ENCODE measurements at places on chromosomes 2 and 18.
A peak's percentile ranks its signal among the peaks of the same experiment; 100 is the strongest.

GRCh38 chr18:55161916-55162315 lies 202.7 kb upstream of the CCDC68 start:
- DNase-seq = no peak

- no peak for DNase-seq
Measured at GRCh38 chr2:120878970-120879369, 143.3 kb downstream of the GLI2 start.

DNA sequence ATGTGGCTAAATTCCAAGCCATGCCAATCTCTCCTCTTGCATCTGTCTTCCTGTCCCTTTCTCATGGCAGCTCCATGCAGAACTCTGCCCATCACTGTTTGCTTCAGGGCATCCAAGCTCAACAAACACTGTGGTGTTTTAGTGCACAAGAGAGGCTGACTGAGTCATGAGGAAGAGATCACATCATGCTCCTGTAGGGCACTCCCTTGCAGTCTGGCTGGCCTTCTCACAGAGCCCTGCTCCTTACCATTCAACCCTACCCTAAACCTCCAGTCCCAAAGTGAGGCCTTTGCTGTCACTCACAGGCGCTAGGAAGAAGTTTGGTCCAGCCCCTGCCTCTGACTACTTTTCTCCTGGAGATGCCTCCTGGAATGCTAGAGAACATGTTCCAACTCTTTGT lies 194.0 kb downstream of the LRATD1 start:
- no peak for DNase-seq

DNA sequence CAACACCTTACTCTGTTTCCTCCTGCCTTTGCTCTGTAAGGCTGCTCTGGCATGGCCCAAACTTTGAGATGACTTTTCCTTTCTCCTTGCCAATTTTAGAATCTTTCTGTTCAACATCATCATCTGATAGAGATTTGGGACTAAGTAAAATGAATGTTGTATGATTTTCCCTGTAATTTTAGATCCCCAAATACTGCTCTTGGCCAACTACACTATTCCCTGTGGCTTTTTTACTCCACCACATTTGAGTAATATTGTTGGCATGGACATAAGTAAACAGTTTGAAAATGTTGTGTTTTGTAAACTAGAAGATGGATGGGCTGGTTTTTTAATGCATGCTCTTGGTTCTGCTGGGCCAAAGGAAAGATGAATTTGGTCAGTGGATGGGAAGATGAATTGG lies 12.1 kb downstream of the LTBP1 start:
- no peak for DNase-seq

- DNase-seq = peak; percentile 38
Measured at GRCh38 chr2:164599954-164600589, 21.2 kb downstream of the GRB14 start.

DNA sequence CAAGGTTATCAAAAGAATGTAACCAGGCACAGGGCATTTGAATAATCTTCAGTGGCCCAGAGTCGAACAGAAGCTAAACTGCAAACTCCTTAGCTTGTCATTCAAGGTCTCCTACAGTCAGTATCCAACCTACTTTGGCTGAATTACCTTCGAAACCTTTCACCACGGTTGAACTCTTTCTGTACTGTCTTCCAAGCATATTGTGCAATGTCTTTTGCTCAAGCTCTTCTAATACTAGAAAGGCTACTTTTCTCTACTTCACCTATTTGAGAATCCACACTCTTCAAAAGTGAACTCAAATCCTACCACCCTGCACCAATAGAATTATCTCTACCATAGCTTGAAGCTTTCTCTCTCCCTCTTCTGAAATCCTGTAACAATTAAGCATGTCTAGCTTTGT lies 142.9 kb downstream of the NR4A2 start:
- no peak for DNase-seq

GRCh38 chr2:37623971-37624900 lies 47.2 kb downstream of the CDC42EP3 start:
- no peak for DNase-seq

- DNase-seq = no peak
Measured at GRCh38 chr2:232697807-232698110, 628 bp downstream of the GIGYF2 start.

- DNase-seq = no peak
Measured at GRCh38 chr2:42013409-42013808, 34.4 kb upstream of the PKDCC start.

- no peak for DNase-seq
Measured at GRCh38 chr2:62713837-62714236, 8.3 kb downstream of the EHBP1 start.
